Right atrium auricular region (tissue), 2 donors: ENCODE measurements at places on chromosomes 6 and 20. TPM values are rescaled to one million over a fixed set of nuclear protein-coding genes. Genes with fewer than 3 reads are reported as not detected.

The LY6G6F gene
- total RNA-seq, result not detected

The RNF39 gene
- 0.26 TPM for total RNA-seq

GRCh38 chr20:37741570-37741969 lies 47.7 kb downstream of the CTNNBL1 start:
- no peak overlapping the region for H3K4me3 ChIP-seq
- no peaks in the 10 kb centered on the region for H3K4me1 ChIP-seq
- H3K36me3 ChIP-seq, result peaks cover 24% of the 10 kb centered on the region
- H3K27me3 ChIP-seq, result no peaks in the 10 kb centered on the region
- DNase-seq, result no peak

The HNF4A gene
- not detected for total RNA-seq

The SNAP91 gene
- total RNA-seq, result 0.26 TPM

DNA sequence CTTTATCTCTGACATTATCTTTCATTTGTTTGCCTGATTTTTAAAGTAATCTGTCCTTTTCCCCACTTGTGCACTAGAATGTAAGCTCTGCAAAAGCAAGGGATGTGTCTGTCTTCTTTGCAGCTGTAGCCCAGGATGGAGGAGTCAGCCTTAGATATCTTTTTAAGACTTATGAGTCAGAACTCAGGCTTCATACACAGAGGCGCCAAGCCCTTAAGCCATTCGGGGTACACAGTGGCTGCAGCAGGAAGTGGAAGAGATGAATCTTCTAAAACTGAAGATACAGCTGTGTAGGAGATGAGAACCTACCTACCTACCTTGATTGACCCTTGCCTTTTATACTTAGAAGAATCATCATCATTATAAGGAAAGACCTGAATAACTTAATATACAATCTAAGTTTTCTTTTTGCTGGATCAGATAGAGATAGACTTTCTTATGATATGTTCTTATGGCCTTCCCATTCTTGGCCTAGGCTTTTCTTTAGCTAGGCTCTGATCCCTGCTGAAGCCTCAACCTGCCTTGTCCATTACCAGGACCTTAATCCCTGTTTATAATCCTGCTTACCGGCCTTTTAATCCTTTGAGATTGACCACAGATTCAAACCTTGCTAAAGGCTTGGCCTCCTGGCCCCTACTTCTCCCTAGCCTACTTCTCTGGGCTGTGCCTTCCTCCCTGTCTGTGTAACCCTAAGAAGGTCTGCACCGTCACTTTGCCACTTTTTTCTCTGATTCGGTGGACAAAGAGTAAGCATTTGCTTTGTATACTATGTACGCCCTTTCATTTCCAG lies 304.5 kb downstream of the PRL start:
- H3K27me3 ChIP-seq, result no peaks in the 10 kb centered on the region
- H3K4me3 ChIP-seq, result no peak overlapping the region
- H3K4me1 ChIP-seq, result no peaks in the 10 kb centered on the region
- DNase-seq, result no peak
- H3K36me3 ChIP-seq, result no peaks in the 10 kb centered on the region

The ATP6V1G2 gene
- 1.2 TPM for total RNA-seq

- no peaks in the 10 kb centered on the region for H3K27me3 ChIP-seq
- no peaks in the 10 kb centered on the region for H3K4me1 ChIP-seq
- H3K27ac ChIP-seq, result no peak overlapping the region
- no peaks in the 10 kb centered on the region for H3K36me3 ChIP-seq
- DNase-seq, result no peak
- no peak overlapping the region for H3K4me3 ChIP-seq
These were observed 466.6 kb upstream of the EYS start for GRCh38 chr6:66173587-66173986.

The CYP24A1 gene
- not detected for total RNA-seq

The B3GAT2 gene
- not detected for total RNA-seq

DNA sequence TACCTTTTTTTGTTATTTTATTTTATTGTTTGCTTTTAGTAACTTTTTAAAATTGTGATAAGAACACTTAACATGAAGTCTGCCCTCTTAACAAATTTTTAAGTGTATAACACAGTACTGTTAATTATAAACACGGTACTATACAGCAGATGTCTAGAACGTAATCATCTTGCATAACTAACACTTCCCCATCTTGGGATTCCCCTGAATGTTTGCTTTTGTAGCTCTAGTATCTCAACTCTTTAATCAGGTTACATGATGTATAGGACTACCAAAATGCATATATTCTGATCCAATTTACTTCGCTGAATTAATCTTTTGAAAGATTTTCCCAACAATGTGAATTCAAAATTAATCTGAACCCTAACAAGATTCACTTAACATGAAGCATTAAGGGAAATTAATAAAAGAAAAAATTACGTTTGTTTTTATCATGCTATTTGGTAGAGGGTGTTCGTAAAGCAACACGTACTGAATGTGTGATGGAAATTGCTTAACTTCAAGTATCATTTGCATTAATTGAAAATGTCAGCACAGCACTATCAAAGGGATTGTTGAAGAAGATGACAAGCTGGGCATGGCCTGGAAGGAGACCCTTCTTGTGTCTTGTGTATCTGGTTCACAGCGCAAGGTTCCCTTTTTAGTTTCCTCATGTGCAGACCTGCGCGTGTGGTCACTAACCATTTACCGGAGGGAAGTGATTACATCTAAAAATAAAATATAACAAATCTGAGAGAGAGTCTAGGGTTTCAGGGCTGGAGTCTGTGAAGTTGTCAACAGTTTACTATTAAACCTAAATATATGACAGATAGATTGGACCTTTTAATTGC lies 15.2 kb downstream of the COL19A1 start:
- no peak overlapping the region for H3K4me3 ChIP-seq
- no peak overlapping the region for H3K27ac ChIP-seq
- H3K36me3 ChIP-seq, result no peaks in the 10 kb centered on the region
- no peaks in the 10 kb centered on the region for H3K27me3 ChIP-seq
- DNase-seq, result no peak
- no peaks in the 10 kb centered on the region for H3K4me1 ChIP-seq

GRCh38 chr6:116971959-116972358 lies 94.9 kb downstream of the RFX6 start:
- H3K4me1 ChIP-seq, result no peaks in the 10 kb centered on the region
- H3K4me3 ChIP-seq, result no peak overlapping the region
- DNase-seq, result no peak
- H3K36me3 ChIP-seq, result no peaks in the 10 kb centered on the region

The RIMS4 gene
- total RNA-seq, result 1.5 TPM

GRCh38 chr6:108227290-108227689 lies 33.5 kb downstream of the SNX3 start:
- H3K27ac ChIP-seq, result no peak overlapping the region
- no peak overlapping the region for H3K4me3 ChIP-seq
- no peak for DNase-seq
- no peaks in the 10 kb centered on the region for H3K27me3 ChIP-seq

DNA sequence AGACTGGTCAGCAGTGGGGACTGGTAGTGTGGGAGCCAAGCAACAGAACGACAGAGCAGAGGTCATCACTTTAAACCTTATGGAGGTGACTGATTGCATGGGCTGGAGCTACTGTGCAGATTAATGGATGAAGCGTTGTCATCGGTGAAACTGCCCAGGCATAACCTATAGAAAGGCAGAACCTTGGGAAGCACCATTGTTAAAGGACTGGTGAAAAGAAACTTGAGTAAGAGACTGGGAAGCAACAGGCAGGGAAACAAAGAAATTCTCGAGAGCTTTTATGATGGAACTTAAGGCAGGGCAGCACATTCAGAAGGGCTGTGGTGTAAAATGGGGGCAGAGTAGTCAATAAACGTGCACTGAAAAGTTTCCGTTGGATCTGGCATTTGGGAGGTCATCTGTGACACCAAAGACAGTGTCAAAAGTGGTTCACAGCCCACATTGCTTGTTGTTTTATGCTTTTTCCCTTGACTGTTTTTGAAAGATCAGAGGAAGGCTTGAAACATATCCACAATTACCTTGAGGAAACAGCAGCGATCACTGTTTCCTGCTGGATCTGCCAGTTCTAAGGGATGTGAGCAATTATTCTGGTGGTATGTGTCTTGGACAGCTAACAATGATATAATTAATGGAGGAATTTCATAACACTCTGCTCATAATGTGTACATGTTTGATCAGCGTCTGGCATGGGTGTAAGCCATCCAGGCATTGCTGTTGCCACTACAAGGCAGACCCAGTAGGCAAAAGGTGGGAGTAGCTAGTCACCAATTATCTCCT lies 62.7 kb downstream of the LRRC1 start:
- no peak overlapping the region for H3K4me3 ChIP-seq
- H3K27me3 ChIP-seq, result no peaks in the 10 kb centered on the region
- H3K4me1 ChIP-seq, result peaks cover 35% of the 10 kb centered on the region
- no peak overlapping the region for H3K27ac ChIP-seq
- H3K36me3 ChIP-seq, result no peaks in the 10 kb centered on the region

The CAGE1 gene
- not detected for total RNA-seq

GRCh38 chr6:105997482-105997881 lies 88.7 kb upstream of the PRDM1 start:
- H3K36me3 ChIP-seq, result no peaks in the 10 kb centered on the region
- H3K27ac ChIP-seq, result no peak overlapping the region
- H3K4me3 ChIP-seq, result no peak overlapping the region
- no peak for DNase-seq
- H3K27me3 ChIP-seq, result peaks cover 7% of the 10 kb centered on the region

DNA sequence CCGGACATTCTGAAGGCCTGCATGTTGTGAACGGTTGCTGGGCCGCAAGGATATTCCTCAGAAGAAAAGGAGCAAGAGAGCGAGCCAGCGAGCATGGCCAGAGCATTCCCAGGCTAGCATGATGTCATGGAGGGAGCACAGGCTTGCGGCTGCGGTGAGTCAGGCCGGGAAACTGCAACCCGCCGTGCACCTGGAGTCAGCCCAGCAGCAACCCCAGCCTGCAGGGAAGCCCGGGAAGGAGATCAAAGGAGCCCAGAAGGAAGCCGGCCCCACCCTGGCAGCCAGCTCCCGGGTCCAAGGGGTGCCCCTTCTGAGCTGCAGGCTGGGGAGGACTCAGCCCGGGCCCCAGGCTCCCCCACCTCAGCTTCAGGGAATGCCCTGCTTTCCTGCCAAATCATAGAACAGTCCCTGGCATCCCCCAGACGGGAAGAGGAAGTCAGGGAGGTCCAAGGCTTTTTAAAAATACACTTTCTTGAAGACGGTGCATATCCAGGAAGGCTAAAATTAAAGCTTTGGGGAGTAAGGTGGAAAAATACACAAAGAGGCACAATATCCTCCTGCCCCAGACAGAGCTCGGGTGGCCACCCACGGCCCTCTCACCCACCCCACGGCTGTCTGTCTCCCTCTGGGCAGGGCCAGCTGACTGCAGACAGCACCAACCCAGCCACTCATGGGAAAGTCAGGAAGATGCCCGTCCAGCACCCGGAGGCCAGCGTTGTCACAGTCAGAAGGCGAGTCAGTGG lies 53.7 kb downstream of the BMP7 start:
- H3K4me3 ChIP-seq, result no peak overlapping the region
- no peaks in the 10 kb centered on the region for H3K36me3 ChIP-seq
- H3K27me3 ChIP-seq, result no peaks in the 10 kb centered on the region
- no peak overlapping the region for H3K27ac ChIP-seq
- DNase-seq, result peak; percentile 74

DNA sequence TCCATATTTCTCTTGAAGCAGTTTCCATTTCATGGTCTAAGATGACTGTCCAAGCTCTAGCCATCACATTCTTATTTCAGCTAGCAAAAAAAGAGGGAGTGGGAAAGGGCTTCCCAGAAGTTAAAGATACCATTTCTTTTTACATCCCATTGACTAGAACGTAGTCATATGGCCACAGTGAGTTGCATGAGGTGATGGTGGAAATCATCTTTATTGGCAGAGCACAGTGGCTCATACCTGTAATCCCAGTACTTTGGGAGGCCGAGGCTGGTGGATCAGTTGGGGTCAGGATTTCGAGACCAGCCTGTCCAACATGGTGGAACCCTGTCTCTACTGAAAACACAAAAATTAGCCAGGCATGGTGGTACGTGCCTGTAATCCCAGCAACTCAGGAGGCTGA lies 99.6 kb downstream of the ISM1 start:
- H3K27me3 ChIP-seq, result no peaks in the 10 kb centered on the region
- DNase-seq, result no peak
- H3K27ac ChIP-seq, result no peak overlapping the region
- H3K4me1 ChIP-seq, result no peaks in the 10 kb centered on the region

- H3K27ac ChIP-seq, result peak overlapping the region; percentile 93
- peaks cover 23% of the 10 kb centered on the region for H3K4me1 ChIP-seq
- DNase-seq, result peak; percentile 65
- peak overlapping the region; percentile 98 for H3K4me3 ChIP-seq
- H3K27me3 ChIP-seq, result no peaks in the 10 kb centered on the region
These were observed 534 bp downstream of the NANP start for GRCh38 chr20:25623225-25623735.

- no peak overlapping the region for H3K4me3 ChIP-seq
- DNase-seq, result peak; percentile 5
- H3K27me3 ChIP-seq, result no peaks in the 10 kb centered on the region
- H3K27ac ChIP-seq, result no peak overlapping the region
- no peaks in the 10 kb centered on the region for H3K4me1 ChIP-seq
These were observed 82.3 kb upstream of the FRMD1 start for GRCh38 chr6:168161371-168161750.

DNA sequence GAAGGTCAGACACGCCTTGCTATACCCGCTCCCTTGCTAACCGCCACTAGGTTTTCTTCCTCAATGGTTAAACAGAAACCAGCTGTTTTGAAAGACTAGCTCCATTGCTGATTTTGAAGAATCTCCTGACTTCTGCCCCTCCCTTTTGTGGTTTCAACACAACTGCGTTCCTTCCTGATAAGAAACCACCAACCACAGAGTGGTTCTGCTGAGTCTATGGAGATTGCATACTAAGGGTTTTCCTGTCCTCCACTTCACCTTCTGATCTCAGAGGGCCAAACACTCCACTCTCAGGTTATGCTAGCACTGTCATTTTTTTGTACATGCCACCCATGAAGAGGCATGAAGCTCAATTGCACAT lies 207.9 kb downstream of the MYLK4 start:
- H3K4me3 ChIP-seq, result no peak overlapping the region
- H3K4me1 ChIP-seq, result no peaks in the 10 kb centered on the region
- no peaks in the 10 kb centered on the region for H3K36me3 ChIP-seq
- peak; percentile 47 for DNase-seq
- H3K27me3 ChIP-seq, result no peaks in the 10 kb centered on the region
- no peak overlapping the region for H3K27ac ChIP-seq

- no peak overlapping the region for H3K4me3 ChIP-seq
- H3K36me3 ChIP-seq, result no peaks in the 10 kb centered on the region
- no peaks in the 10 kb centered on the region for H3K27me3 ChIP-seq
- H3K27ac ChIP-seq, result no peak overlapping the region
- H3K4me1 ChIP-seq, result no peaks in the 10 kb centered on the region
- DNase-seq, result no peak
These were observed 404.3 kb upstream of the SLC35B3 start for GRCh38 chr6:8839626-8840025.

The COL9A3 gene
- 4.2 TPM for total RNA-seq

DNA sequence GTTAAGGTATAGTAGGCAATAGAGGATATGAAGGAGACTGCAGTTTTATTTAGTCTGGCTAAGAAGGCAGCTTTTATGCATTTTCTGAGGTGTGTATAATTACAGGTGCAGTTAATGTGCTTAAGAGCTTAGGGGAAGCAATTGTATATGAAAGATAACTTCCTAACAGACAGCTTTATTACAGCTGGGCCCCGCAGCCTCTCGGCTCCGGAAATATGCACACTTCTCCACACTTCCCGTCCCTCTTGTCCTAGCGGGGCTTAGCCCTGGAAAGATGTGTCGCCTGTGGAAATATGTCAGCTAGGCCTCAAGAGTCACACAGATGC lies 178.4 kb upstream of the ARID1B start:
- DNase-seq, result no peak
- no peaks in the 10 kb centered on the region for H3K4me1 ChIP-seq
- H3K27me3 ChIP-seq, result no peaks in the 10 kb centered on the region
